ENCODE measurements at places on chromosomes 2 and 18.

GRCh38 chr2:121567957-121568409 lies 37.3 kb downstream of the RNU4ATAC start:
- no peak for DNase-seq

GRCh38 chr18:27685807-27686412 lies 491.0 kb downstream of the CDH2 start:
- no peak for DNase-seq

GRCh38 chr2:174334781-174335251 lies at the start of gene SP9:
SP9 (plus strand) TSS chr2:174334954; CDS start chr2:174335093, 139 bp downstream.
- DNase-seq = peak; percentile 42

DNA sequence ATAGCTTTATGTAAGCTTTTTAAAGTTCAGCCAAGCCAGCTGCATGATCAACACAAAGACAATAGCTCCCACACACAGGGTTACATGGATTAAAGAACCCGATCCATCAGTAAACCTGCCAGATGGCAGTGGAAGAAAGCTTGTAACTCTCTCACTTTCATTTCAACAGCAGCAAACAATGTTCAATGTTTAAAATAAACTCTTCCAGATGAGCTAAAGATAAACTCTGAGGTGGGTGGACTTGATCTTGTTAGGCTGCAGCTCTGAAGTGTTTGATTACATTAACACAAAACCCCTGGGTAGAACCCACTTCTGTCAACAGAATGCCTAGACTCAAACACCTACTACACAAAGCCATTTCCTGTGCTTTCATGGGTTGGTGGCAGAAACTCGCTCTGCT lies 13.9 kb downstream of the RDH14 start:
- DNase-seq = no peak

DNA sequence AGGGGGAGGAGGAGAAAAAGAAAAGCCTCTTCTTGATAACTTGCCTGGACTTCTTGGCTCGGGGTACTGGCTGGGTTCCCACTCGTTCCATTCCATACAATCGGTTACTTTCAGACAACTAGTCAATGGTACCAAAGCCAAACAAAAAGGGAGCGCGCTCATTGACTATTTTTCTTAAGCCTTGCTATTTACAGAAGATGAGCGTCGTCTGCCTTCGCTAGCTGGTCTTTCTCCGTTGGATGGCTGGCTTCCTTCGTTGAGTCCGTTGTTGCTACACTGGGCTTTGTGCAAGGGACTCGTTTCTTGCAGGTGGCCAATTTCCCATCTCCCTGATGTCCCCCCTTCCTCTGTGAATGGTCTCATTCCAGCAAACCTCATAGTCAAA lies 260.4 kb downstream of the ZNF516 start:
- DNase-seq = no peak

DNA sequence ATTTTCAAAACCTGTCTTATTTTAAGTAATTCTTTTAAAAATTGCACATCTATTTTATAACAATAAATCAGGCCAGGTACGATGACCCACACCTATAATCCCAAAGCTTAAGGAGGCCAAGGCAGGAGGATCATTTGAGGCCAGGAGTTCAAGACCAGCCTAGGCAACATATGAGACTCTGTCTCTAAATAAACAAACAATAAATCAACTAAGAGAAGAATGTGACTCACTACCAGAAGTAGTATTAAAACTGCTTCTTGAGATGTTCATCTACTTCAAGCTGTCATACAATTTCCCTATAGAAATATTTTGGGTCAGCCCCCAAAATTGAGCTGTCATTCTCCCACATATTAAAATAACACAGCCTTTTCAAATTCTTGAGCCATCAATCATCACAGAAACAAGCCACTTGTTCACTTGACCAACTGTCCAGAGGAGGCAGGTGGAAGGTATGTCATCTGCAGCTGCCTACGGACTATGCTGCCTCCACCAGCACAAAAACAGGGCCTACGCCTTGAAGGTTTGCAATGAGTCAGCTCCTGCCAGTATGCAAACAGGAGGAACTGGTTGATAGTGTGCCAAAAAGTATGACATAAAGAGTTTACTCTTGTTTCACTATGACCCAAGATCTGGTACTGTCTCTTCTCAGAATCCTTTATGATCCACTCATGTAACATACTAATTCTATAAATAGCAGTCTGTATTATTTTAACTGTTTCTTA lies 33.6 kb downstream of the KIDINS220 start:
- DNase-seq = no peak

DNA sequence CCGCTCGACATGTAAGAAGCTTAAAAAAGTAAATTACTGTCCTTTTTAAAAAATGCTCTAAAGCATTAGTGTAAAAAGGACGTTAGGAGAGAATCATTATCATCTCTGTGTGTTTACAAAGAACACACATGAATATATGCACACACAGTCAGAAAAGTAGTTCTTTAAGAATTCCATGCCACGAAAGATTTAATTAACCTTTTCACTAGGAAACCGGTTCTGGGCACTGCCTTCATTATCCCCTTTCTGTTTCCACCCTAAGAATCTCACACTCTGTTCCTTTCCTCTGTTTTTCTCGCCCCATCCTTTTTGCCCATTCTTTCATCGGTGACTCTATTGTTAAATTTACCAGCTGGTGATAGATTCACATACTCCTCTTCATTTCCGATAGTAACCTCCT lies 338.6 kb downstream of the DCC start:
- no peak for DNase-seq

GRCh38 chr2:160165996-160166395 lies 34.1 kb downstream of the ITGB6 start:
- DNase-seq = no peak

DNA sequence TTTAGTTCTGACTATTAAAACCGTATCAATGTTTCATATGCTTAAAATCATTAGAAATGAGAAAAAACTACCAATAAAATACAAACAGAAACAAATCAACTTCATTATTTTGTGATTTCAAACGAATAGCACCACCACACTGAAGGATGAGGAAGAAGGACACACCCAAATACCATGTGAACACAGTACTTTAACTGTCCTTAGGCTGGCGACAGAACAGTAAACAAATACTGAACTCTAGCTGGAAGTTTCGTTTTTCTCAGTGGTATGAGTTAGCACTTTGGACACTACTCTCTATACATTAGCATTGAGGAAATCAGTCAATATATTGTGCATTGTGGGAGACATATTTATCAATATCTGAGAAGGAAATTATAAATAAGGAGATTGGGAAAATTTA lies 202.4 kb upstream of the AGAP1 start:
- DNase-seq = no peak

DNA sequence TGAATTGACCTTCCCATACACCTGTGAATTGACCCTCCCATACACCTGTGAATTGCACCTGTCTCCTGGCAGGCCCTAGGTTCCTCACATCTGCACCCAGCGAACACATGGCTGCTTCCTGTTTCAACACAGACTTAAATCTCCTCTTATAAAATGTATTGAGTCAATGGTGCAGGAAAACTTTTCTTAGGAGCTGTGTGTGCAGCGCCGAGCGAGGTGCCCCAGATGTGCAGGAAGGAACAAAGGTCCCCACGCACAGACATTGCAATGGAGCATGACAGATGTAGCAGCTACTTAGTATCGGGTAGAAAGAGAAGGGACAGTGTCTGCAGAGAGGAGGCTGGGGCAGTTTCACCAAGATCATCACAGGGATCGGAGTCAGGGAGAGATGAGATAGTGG lies 85.5 kb upstream of the PXDN start:
- DNase-seq = no peak

DNA sequence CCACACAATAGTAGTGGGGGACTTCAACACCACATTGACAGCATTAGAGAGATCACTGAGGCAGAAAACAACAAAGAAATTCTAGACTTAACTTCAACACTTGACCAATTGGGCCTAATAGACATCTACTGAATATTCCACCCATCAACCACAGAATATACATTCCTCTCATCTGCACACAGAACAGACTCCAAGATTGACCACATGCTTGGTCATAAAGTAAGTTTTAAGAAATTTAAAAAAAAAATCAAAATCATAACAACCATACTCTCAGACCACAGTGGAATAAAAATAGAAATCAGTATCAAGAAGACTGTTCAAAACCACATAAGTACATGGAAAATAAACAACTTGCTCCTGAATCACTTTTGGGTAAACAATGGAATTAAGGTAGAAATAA lies 9.0 kb upstream of the FLACC1 start:
- DNase-seq = no peak

GRCh38 chr18:46577546-46577945 lies 79.5 kb downstream of the LOXHD1 start:
- DNase-seq = no peak

DNA sequence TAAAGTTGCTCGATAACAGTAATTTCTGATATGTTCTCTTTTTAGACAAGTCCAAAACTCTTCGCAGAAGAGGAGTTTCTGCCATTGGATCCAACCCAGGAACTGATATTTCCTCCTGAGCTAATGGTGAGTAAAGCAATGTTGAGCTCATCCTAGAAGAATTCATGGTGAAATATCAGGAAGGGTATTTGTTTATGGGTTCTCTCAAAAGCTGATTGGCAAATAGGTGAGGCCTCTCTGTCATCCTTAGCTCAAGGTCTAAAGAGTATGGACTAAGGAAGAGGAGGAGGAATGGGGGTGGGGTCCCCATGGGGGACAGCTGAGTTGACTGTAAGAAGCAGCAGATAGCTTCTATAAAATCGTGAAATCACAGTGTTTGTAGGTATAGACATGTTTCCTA lies 18.2 kb downstream of the AOX1 start:
- no peak for DNase-seq

- DNase-seq = no peak
Measured at GRCh38 chr2:196468394-196468793, 171.1 kb upstream of the CCDC150 start.

GRCh38 chr2:16386431-16386830 lies 279.2 kb downstream of the CYRIA start:
- no peak for DNase-seq

- DNase-seq = no peak
Measured at GRCh38 chr2:36677996-36678605, 18.4 kb upstream of the VIT start.

DNA sequence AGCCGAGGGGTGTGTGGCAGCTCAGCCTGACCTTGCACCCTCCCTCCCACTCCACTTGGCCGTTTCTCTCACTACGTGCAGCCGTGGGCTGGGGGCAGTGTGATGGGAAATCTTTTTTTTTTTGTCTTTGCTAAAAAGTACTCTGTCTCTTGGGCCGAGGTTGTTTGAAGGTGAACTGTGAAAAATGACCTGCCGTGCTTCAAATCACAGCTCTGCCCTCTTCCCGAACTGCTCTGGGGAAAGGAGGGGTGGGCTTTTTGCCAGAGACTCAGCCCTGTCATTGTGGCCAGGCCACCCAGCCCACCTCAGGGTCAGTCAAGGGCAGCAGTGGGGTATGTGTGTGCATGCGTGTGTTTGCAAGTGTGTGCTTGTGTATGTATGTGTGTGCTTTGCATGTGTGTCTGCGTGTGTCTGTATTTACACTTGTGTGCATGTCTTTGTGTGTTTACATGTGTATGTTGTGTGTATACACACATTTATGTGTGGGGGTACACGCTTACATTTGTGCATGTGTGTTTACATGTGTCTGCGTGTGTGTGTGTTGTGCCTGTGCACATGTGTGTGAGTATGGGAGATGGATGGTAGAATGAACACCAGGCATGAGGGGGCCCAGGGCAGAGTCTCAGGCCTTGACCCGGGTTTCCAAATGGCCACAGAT lies 61.3 kb upstream of the HAAO start:
- no peak for DNase-seq

DNA sequence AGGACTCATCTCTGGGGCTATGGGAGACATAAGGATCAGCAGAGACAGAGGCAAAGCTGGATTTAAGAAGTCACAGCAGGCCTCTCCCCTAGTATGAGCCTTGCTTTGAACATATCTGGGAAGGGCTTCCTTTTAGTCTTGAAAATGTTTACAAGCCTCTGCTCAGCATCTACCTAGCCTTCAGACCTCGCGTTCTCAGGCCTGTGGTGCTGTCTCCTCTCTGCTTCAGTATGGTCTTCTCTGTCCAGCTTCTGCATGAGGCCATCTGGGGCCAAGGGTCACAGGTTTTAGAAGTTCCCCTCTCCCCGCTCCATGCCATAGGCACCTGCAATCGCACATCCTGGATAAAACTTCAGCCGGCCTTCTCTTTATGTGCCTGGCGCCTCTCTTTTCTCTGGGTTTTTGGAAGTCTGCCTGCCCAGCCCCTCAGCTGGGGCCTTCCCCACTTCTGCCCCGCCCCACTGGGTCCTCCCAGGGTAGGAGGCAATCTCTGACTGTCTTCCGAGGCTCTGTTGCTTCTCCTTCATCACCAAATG lies 7.1 kb downstream of the ACTG2 start:
- no peak for DNase-seq

DNA sequence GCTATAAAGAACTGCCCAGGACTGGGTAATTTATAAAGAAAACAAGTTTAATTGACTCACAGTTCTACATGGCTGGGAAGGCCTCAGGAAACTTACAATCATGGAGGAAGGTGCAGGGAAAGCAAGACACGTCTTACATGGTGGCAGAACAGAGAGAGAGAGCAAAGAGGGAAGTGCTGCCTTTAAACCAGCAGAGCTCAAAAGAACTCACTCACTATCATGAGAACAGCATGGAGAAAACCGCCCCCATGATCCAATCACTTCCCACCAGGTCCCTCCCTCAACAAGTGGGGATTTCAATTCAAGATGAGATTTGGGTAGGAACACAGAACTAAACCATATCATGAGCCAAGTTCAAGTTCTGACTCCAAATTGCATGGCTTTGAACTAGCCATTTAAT lies 62.8 kb upstream of the PPP1CB start:
- DNase-seq = no peak

- no peak for DNase-seq
Measured at GRCh38 chr18:44709307-44710126, 28.8 kb downstream of the SETBP1 start.

DNA sequence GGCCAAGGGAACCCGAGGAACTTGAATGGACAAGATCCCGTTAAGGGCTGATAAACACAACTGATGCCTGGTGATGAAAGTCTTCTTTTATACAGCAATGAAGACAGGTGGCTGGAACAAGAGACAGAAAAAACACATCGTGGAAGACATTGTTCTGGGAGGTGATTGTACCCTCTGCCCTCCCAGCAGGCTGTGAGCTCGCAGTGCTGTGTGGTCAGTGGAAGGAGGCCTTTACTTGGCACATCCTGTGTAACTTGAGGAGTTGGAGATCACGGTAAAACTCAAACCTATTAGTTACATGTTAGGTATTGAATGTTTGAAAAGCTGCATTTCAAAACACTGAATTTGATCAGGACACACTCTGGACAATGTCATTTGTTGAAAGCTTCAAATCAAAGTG lies 249.9 kb upstream of the EPAS1 start:
- no peak for DNase-seq

- DNase-seq = no peak
Measured at GRCh38 chr2:184178229-184178628, 420.1 kb upstream of the ZNF804A start.

DNA sequence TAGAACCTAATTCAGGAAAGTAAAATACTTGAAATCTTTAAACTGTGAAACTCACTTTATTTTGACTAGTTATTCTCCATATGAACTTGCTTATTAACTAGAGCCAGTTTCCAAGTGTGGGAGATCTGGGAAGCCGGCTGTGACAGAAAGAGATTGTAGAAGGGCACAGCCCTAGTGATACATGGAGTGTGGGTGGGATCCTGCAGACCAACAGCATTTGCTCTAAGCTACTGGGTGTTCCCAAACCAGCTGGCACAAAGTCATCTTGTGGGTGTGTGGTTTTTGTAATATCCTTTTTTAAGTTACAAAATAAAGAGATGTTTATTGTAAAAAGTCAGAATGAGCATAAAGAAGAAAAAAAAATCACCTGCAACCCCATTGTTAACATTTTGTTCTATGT lies 3.4 kb downstream of the DUSP19 start:
- no peak for DNase-seq

All from CMK (cell line).